A549 treated with ZK216348 at 1 μM for 4 hours (cell line): ENCODE measurements at places on chromosomes 2 and 18. TPM values are rescaled to one million over a fixed set of nuclear protein-coding genes. Genes with fewer than 3 reads are reported as not detected.

The RGPD4 gene
- total RNA-seq, result 0.04 to 0.16 TPM (median 0.10 TPM) in 4 of 5 replicates, not detected in the other

The FOXI3 gene
- 0.08 TPM in 1 of 5 replicates, not detected in the others for total RNA-seq

The CNDP1 gene
- total RNA-seq, result not detected in 5 replicates

The VWA3B gene
- total RNA-seq, result 0.33 TPM in 1 of 5 replicates, not detected in the others

The PSMA8 gene
- not detected in 5 replicates for total RNA-seq

The PARD6G gene
- 2.3 to 3.4 TPM (median 2.4 TPM) in 5 replicates for total RNA-seq

The MATN3 gene
- 9.8 to 16.8 TPM (median 14.4 TPM) in 5 replicates for total RNA-seq

The CSRNP3 gene
- total RNA-seq, result not detected in 5 replicates

The MAP3K20 gene
- 23.3 to 37.3 TPM (median 35.9 TPM) in 5 replicates for total RNA-seq

The PFN4 gene
- 1.0 to 1.3 TPM (median 1.1 TPM) in 5 replicates for total RNA-seq

The GAREM2 gene
- 5.6 to 10.3 TPM (median 7.7 TPM) in 5 replicates for total RNA-seq

The SF3B1 gene
- total RNA-seq, result 110 to 162 TPM (median 122 TPM) in 5 replicates

The CHRNA1 gene
- not detected in 5 replicates for total RNA-seq

The HK2 gene
- 0.76 to 1.3 TPM (median 1.1 TPM) in 5 replicates for total RNA-seq

The FHL2 gene
- total RNA-seq, result 52.8 to 70.4 TPM (median 67.1 TPM) in 5 replicates
